ENCODE measurements at places on chromosomes 2 and 18. TPM values are rescaled to one million over a fixed set of nuclear protein-coding genes. Genes with fewer than 3 reads are reported as not detected.

The ERFE gene
- total RNA-seq, result 1.4 TPM

The THUMPD2 gene
- 9.4 TPM for total RNA-seq

The IL18R1 gene
- 2.4 TPM for total RNA-seq

The CHRNA1 gene
- total RNA-seq, result 3.7 TPM

The TLX2 gene
- not detected for total RNA-seq

The SCTR gene
- not detected for total RNA-seq

The MAL gene
- total RNA-seq, result 0.41 TPM

The TGOLN2 gene
- total RNA-seq, result 90.8 TPM

The SDC1 gene
- total RNA-seq, result 74.3 TPM
